ACHN (cell line): ENCODE measurements at places on chromosomes 2 and 18.

DNA sequence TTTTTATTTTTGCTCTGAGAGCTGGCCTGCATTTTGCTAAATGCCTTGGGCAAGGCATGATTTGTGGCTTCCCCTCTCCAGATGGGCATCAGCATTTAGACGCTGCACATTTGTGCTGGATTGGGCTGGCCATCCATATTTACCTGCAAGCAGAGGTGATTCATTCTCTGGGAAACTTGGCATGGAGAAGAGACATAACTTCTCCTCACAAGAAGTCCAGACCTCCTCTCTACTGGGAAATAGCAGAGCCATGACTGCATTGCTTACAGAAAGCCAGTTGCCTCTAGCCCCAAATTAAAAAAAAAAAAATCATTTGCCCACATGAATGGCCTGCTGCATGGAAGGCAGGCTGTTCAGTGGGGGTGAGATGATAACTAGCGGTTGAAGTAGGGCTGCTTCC is 120.1 kb downstream of the ACTR3 start:
- DNase-seq = no peak

- no peak for DNase-seq
Observed at GRCh38 chr2:207601774-207602173, 23.4 kb downstream of the METTL21A start.

DNA sequence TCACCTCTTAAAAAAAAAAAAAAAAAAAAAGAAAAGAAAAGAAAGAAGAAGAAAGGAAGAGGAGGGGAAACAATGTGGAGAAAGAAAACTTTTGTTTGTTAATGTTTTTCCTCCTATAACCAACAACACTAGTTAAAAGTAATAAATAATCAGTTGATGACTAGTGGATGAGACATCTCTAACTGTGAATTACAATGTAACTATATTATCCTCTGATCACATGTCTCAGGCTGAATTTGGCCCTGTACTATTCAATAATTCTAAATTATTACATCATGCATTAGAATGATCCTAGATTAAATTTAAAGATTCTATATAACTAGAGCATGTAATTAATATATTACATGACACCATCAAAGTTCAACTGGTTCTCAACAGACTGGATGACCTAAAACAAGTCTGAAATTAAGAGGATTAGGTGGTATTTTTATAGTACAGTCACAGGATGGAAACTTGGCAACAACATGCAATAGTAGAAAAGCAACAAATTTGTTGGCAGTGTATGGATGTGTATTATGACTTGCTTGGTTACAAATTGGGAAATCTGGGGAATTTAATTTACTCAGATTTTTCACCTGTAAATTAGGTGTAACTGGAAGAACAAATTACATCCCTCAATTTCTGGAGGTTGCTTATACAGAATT is 269.3 kb upstream of the SETBP1 start:
- DNase-seq = no peak

GRCh38 chr2:171247741-171248662 is 87.3 kb upstream of the TLK1 start:
- no peak for DNase-seq

DNA sequence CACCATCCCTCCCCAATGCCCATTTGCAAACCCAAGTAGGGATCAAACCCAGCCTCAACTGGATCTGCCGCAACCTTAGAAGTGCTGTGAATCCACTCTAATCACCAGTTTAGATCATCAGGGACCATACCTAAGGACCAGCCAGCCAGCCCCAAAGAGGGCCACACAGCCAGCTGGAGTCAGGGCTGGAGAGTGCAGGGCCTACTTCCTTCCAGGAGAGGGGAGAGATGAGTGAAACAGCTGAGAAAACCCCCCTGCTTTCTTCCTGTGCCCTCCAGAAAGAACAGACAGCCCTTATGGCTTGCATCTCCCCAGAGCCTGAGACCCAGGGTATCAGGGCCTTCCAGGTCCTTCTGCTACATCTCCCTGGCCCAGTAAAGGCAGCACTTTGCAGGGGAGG is 25.8 kb downstream of the YPEL5 start:
- DNase-seq = no peak

DNA sequence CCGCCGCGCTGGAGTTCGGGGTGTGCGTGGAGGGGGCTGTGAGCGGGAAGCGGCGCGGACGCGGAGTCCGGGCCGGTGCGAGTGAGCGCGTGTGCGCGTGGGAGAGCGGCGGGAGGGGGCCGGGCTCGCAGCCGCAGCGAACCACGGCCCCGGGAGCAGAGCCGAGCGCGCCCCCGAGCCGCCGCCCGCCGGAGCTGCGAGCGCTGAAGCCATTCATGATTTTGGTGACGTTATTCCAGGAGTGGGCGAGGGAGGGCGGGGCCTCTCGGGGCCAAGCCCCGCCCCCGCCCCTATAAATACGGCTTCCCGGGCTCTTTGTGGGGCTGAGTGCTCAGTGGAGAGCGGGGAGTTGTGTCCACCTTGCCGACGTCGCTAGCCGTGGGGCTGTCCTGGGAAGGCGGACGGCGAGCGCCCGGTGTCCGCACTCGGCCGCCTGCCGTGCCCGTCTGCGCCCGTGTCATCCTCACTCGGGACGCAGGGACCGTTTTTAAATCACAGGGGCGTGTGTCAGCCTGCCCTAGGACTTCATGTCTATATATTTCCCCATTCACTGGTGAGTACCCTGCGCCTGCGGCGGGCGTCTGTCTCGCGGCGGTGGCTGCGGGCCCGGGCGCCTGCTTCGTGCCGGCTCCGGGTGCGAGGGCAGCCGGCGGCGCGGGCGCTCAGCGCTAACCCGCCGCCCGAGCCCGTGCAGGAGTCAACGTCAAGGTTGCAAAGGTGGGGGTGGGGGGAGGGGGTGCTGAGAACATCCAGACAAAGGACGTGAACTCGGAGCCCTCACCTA is at the start of gene LBH:
Gene LBH (plus strand): TSS at position 323 of the 784 bp plus-strand sequence. CDS start 205 bp downstream, at position 528.
- peak; percentile 67 for DNase-seq

GRCh38 chr2:220478305-220479058 is 851.1 kb downstream of the SLC4A3 start:
- no peak for DNase-seq
